GM12891 (cell line): ENCODE measurements at places on chromosomes 11 and 22.

DNA sequence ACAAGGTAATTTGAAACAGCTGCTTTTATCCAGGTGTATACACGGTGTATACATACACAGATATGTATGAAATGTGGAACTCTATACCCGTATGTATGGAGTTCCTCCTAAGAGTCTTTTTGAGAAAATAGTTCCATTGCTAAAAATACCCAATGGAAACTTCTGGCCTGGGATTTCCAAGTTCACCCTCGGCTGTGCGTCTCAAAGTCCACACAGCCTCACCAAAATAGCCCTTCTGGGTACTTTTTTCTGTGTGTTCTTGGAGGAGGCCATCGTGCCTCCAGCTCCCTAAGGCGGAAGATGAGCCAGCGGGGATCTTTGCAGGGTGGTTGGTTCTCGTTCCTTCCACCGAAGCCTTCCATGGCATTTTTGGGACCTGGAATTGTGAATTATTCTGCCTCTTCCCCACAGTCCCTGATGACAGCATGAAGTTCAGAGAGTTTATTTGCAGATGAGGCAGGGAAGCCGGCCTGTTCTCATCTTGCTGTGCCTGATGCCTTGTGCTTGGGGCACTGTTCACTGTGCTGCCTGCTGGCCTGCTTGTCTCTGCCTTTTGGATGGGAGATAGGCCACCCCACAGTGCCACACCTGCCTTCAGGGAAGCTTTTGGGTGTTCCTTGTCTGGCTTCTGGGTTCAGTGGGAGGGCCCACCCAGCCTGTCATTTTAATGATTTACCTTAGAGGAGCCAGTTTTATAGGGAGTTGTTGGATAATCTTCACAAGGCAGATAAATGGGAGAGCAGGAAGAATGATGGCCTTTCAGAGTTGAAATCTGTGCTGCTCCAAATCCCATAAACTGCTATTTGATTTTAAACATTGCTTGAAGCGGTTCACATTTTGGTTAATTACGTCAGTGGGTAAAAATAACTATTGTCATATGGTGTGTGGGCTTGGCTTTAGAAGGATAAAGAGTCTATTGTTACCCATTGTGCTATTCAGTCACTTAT, 112.7 kb upstream of the OR4B1 start:
- DNase-seq = no peak

- DNase-seq = peak; percentile 2
Observed at GRCh38 chr11:2590965-2591754, 108.6 kb downstream of the KCNQ1OT1 start.

DNA sequence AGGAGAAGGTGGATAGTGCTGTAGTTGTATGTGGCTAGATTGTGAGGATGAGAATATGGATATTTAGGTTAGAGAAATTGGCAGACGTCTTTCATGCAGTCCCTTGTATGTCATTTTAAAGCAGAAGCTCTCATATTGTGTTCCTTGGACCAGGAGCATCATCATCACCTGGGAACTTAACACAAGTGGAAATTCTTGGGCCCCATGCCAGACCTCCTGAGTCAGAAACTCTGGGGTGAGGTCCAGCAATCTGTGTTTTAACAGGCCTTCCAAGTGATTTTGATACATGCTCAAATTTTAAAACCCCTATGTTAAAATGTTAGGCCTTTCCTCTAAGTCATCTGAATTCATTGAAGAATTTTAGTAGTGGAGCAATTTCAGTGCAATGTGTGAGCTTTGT, 34.8 kb downstream of the JHY start:
- DNase-seq = no peak

DNA sequence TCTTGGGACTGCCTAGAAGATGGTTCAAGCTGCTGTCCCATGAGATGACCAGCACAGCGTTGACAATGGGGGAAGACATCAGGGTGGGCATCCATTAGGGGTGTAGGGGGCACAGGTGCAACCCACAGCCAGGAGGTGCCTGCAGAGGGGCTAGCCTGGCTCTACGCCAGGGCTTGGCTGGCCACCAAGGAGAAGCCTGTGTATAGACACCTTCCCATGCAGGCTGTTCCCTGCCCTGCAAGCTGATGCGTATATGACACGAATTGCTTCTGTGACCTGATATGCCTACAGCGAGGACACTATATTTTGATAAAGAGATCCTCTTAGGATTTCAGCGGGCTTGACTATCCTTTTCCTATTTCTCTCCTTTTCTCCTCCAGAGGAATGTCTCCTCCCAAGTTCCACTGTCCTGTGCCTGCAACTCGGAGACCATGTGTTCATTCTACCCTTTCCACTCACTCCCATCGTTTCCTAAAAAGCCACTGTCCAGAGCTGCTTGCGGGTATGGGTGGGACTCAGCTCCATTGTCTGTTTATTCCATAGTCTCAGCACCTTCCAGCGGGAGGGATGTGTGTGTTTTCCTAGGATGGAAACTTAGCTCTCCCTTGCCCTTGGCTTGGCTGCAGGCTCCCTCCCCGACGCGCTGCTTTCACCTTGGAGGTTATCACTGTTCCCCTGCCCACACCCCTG, 56.1 kb downstream of the ST14 start:
- no peak for DNase-seq

GRCh38 chr11:15367695-15368094, 253.0 kb downstream of the INSC start:
- DNase-seq = no peak

DNA sequence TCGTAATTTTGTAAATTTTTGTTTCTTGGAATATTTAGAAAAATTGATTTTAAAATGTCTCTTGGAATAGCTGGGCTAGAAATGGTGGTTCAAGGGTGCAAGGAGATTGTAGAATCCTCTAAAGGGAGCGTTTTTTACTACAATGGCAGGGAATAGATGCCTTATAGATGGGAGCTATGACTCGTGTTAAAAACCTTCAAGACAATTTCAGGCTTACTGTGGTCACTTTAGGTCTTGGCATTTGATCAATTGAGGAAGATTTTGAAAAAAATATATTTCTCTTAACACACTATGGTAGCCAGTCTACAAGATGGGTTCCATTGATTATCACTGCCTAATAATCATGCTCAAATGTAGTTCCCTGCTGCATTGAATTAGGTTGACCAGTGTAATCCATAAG, 25.0 kb downstream of the METTL15 start:
- DNase-seq = no peak
